MV-4-11 (cell line): ENCODE measurements at places on chromosomes 12 and 14.

DNA sequence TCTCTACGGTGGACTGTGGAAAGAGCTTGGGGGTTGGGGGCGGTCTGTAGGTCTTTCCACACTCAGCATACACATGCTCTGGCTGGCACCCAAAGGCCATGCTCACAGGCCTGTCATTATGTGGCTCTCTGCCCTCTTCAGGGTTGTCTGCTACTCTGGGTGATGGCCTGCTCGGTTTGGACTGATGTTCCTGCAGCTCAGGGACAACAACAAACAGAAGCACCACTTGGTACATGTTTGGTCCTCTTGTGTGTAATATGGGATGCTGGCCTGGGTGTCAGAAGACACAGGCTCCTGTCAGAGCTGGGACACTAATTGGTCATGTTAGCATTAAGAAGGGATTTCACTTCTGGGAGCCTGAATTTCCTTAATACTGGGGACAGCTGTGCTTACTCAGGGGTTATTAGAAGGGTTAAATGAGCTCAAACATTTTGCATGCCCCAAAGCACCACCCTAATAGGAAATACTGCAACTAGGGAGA lies 32.7 kb upstream of the SELPLG start:
- no peak for DNase-seq

DNA sequence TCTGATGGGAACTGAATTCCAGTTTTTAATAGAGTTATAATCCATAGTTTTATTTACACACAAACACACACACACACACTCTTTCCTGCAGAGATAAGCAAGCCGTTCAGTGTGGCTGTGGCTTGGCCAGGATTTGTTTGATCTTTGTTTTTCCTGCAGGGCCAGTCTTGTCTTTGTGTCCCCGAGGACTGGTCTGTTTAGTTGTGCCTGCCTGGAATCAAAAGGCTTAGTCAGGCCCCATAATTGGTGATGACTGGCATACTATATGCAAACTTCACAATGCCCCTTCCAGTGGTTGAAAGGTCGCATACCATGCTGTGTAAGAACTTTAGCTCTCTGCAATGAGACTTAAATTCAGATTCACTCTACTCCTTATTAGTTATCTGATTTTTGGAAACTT lies 26.0 kb downstream of the WBP11 start:
- DNase-seq: no peak

DNA sequence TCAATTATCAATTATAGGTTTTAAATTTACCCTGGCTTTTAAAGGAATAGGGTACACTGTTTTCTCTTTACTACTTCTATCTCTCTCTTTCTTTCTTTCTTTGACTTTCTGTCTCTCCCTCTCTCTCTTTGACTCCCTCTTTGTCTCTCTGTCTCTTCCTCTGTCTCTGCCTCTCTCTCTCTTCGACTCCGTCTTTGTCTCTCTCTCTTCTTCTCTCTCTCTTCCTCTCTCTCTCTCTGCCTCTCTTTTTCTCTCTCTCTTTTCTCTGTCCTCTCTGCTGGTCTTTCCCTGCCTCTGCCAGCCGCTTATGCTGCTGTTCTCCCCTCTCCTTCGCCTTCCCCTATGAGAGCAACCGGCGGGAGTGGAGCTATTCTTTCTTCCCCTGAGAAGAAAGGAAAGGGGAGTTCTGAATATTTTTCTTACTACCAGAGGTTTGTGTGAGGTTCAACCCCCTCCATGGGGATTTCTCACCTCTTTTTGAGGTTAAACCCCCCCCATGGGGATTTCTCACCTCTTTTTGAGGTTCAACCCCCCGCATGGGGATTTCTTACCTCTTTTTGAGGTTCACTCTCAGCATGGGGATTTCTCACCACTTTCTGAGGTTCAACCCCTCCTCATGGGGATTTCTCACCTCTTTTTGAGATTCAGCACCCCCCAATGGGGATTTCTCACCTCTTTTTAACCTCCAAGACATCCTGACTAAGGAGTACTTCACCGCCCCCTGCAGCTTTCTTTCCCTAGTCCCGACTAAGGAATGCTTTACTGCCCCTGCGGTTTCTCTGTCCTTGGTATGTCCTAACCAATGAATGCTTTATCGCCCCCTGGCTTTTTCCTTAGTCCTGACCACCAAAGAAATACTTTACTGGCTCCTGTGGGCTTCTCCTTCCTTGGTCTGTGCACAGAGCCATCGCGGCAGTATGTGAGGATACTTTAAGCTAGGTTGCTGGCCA lies 27.4 kb upstream of the DDHD1 start:
- DNase-seq: no peak

DNA sequence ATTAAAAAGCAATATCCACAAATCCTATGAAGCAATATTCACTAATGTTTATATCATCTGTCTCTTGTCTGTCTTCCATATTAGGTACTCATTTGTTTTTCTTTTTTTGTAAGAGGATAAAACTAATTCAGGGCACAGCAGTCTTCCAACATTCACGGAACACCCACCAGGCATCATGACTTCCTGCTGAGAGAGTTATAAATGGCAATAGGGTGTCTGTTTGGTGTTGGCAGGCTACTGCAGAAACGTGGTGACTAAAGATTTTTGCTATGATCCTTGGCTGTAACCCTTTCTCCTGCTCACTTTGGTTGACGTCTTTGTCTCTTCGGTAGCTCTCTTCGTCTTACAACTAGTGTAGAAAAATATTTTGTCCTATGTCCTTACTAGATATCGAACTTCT lies 860.6 kb upstream of the MGAT4C start:
- DNase-seq: no peak

- no peak for DNase-seq
Observed at GRCh38 chr12:107731366-107731765, 29.6 kb downstream of the PRDM4 start.

DNA sequence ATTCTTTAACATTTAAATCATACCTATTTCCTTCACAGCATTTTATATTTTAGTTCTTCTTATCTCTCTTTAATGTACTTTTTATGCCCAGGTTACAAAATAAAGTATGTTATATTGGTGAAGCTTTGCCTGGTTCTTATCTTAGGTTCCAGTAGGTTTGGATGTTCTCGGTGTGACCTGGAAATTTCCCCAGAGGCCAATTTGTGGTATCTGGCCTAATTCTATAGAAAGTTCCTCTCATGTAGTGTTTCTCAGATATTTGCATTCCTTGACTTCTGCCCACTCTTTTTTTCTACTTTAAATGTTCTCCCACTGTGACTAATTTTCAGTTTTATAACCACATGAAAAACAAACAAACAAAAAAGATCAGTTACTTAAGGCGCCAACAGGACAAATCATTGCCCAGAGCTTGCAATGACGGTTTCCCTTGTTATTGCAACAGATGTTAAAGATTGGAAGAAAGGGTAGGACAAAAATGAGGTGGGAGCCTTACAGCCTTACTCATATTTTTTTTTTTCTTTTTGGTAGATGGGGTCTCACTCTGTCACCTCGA lies 41.2 kb upstream of the PPM1H start:
- no peak for DNase-seq

DNA sequence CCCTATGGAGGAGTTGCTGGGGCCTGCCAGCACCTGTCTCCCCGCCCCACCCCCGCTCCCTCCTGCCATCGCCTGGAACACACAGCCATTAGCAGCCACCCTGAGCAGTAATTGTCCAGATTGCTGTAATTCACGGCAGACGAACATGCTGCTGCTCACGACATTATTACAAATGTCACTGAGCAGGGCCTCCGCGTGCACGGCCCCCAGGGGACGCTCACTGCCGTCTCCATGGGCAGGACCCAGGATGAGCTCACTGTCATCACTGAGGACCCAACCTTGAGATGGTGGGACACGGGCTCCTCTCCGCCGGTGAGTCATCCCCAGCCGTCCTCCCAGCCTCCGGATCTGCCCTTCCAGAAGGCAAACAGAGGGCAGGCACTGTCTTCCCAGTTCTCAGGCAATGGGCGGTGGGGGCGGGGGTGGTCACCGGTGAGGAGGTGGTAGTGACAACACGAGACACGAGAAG lies 100.4 kb downstream of the RFLNA start:
- no peak for DNase-seq

GRCh38 chr12:109926016-109926415 lies 25.9 kb downstream of the TCHP start:
- DNase-seq: no peak
